Stimulated activated CD4-positive, alpha-beta T cell treated with anti-CD3 and anti-CD28 coated beads, Interleukin-12 subunit alpha, Interleukin-12 subunit beta, amount 100 ng/mL, for 48 hours (primary cell): ENCODE measurements at places on chromosomes 5 and 9.

- DNase-seq, result no peak
These were observed 1.3 kb downstream of the DNAI1 start for GRCh38 chr9:34459941-34460340.

GRCh38 chr5:176817841-176818377 is 7.5 kb downstream of the UNC5A start:
- peak; percentile 22 for DNase-seq

DNA sequence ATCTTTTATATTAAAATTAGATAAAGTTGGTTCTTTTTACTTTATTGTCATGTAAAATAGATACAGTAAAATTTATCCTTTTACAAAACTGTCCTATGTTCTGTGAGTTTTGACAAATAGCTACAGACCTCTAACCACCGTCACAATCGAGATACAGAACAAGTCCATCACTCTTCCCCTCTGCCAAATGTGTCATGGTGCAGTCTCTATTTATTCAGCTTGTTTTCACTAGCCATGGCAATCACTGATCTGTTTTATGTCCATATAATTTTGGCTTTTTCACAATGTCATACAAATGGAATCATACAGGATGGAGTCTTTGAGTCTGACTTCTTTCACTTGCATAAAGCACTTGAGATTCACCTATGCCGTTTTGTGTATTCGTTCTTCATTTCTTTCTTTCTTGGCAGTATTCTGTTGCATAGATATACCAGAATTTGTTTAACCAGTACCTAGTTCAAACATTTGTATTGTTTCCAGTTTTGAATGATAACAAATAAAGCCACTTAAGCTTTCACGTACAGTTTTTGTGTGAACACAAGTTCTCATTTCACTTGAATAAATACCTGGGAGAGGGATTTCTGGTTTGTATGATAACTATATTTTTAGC is 273.2 kb upstream of the MPDZ start:
- DNase-seq, result no peak

- DNase-seq, result no peak
These were observed 114.2 kb downstream of the PRDM6 start for GRCh38 chr5:123203105-123203800.

DNA sequence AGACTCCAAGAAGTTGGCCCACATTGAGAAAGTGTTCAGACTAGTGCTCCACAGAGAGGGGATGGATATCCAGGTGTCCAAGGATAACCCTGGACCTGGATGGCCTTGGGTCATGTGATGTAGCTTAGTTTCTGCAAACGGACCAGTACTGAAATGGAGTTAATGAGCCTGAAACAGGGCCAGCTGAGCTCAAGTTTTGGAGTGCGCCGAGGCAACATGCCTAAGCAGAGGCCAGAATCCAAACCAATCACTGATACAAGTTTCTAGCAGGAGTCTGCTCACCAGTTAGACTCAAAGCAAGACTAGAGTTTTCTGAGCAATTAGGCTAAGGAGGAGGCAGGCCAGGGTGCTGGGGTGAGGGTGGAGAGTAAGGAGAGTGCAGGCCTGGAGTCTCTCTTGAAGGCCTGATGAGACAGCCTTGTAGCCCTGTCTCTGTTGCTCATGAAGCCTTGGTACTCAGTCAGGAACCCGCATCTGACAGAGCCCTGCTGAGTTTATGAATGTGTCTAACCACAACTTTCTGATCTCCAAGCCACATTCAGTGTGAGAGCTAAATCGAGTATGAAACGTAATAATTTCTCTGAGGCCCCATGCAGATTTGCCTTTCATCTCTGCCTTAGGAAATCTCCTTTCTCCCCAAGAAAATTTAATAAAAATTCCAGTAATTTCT is 68.9 kb upstream of the EQTN start:
- peak; percentile 66 for DNase-seq

DNA sequence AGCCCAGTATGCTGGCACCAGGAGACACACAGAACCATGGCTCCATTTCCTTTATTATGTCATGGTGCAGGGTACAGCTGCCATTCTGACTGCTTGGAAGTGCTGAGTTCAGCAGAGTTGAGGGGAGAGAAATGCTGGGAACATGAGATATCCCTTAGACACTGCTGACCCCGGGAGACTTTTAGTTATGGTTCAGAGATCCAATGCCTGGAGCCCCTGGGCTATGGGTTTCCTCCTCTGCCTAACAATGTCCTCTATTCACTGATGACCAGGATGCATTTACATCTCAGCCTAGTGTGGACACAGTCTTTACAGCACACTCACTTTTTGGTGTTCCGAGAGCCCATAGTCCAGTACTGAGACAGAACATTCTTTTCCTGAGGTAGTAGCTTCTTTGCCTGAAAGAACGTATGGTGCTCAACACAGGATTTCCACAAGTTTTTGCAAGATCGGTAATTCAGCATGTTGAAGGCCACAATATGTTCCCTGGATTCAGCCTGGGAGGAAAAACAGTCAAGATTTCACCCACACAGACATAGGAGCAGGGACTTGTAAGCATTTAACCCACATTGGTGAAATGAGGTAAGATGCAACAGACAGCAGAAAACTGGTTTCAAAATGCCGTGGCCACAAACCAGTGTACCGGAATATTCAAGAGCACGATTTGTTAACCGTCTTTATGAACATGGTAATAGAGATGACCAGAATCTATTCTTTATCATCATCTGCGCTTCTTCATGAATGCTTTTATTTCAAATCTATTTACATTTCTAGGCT is 71.3 kb downstream of the PTPN3 start:
- no peak for DNase-seq

- no peak for DNase-seq
These were observed 543.9 kb upstream of the SEMA6A start for GRCh38 chr5:117118499-117118898.

DNA sequence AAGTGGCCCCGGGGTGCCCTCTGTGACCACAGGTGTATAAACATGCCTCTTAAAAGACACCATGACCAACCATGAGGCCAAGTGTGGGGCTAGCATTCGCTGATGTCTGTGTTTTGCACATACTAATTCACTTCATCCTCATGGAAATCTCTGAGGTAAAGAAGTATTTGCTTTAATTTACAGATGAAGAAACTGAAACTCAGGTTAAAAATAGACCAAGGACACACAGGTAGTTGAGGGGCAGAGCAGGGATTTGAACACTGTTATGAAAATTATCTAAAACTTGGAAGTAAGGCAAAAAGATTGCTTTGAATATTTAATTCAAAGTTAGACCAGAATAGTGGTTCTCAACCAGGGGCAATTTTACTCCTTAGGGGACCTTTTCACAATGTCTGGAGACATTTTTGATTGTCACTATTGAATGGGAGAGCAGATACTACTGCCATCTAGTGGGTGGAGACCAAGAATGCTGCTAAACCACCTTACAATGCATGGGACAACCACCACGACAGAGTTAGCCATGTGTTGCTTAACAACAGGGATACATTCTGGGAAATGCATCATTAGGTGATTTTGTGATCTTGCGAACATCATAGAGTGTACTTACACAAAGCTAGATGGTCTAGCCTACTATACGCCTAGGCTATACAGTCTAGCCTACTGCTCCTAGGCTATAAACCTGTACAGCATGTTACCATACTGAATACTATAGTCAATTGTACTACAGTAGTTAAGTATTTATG is 8.0 kb upstream of the FXN start:
- peak; percentile 10 for DNase-seq

DNA sequence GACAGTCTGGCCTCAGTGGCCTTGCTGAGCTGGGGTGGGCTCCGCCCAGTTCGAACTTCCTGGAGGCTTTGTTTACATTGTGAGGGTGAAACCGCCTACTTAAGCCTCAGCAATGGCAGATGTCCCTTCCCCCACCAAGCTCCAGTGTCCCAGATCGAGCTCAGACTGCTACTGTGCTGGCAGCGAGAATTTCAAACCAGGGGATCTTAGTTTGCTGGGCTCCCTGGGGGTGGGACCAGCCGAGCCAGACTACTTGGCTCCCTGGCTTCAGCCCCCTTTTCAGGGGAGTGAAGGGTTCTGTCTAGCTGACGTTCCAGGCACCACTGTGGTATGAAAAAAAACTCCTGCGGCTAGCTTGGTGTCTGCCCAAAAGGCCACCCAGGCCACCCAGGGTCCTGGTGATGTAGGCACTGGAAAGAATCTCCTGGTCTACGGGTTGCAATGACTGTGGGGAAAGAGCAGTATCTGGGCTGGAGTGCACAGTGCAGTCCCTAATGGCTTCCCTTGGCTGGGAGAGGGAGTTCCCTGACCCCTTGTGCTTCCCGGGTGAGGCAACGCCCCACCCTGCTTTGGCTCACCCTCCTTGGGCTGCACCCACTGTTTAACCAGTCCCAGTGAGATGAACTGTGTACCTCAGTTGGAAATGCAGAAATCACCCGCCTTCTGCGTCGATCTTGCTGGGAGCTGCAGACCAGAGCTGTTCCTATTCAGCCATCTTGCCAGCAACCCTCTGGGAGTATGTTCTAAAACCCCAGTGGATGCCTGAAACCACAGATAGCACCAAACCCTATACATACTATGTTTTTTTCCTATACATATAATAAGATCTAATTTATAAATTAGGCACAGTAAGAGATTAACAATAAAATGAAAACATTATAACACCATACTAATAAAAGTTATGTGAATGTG is 95.5 kb downstream of the TMEM161B start:
- DNase-seq, result no peak

DNA sequence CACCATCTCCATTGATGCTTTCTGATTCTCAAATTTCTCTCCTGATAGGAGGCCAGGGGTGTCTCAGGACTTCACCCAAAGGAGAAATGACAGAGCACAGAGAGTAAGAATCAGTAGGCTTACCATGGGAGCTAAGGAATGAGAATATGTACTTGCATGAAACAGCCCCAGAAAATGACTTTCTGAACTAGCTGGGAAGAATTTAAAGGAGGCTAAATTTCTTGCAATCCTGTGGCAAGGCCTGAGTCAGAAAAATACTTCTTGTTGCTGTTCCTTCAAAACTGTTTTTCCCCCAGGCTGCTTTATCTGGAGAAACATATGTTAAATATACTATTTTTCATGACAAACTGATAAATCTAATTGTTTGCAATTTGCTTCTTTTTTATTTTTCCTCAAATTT is 53.4 kb upstream of the FBXL7 start:
- DNase-seq, result no peak

- no peak for DNase-seq
These were observed 174.9 kb upstream of the PUM3 start for GRCh38 chr9:3018691-3019230.

- no peak for DNase-seq
These were observed 22.8 kb upstream of the ABLIM3 start for GRCh38 chr5:149118463-149118862.

DNA sequence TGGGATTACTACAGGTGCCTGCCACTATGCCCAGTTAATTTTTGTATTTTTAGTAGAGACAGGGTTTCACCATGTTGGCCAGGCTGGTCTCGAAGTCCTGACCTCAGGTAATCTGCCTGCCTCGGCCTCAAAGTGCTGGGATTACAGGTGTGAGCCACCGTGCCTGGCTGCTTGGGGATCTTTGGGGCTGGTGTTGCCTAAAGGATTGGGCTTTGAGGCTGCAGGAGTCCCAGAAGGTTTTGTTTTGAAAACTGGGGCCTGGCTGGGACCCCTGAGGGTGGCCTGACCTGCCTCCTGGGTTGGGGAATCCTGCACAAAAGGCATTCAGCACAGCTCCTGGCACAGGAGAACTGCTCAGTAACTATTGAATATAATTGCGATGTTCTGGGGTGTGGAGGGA is 25.1 kb upstream of the SHB start:
- DNase-seq, result no peak

DNA sequence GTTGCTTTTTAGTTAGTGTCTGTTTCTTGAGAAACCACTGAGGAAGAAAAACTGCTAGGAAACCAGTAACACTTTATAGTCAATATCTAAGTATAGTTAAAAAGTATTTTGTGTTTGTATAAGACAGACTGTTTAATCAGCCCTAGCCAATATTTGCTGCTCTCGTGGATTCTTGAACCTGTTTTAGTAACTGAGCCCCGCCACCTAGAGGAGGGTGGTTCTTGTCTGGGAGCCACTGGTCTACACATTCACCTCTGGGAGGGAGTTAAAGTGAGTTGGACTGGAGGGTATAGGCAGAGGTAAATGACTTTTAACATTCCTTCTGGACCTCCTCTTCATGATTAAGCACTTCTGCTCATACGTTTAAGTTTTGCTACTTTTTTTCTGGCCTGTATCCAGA is 117.2 kb downstream of the SPATA31D1 start:
- no peak for DNase-seq

- DNase-seq, result no peak
These were observed 43.5 kb downstream of the SARDH start for GRCh38 chr9:133694686-133695085.

DNA sequence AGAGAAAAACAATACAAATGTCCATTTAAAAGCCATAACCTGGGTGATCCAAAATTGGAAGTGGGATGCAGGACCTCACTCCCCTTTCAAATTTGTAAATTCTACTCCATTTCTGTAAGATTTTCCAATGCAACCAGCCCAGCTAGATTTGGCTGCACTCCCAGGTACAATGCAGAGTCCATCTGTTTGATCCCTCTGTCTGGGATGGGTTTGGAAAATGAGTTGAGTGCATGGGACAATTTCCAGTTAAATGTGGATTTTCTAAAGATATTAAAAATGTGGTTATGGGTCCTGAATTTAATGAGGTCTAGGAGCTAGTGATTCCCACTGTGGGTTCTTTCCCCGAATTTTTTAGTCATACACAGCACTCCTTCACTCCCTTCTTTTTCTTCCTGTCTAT is 104.0 kb upstream of the ATP10B start:
- no peak for DNase-seq

- no peak for DNase-seq
These were observed 6.2 kb upstream of the PDLIM4 start for GRCh38 chr5:132251220-132251725.

GRCh38 chr9:95733741-95734666 is 141.5 kb upstream of the ERCC6L2 start:
- no peak for DNase-seq

GRCh38 chr5:133967698-133968203 is 674 bp downstream of the C5orf15 start:
- no peak for DNase-seq

GRCh38 chr9:128005923-128006322 is 25.1 kb upstream of the EEIG1 start:
- no peak for DNase-seq

DNA sequence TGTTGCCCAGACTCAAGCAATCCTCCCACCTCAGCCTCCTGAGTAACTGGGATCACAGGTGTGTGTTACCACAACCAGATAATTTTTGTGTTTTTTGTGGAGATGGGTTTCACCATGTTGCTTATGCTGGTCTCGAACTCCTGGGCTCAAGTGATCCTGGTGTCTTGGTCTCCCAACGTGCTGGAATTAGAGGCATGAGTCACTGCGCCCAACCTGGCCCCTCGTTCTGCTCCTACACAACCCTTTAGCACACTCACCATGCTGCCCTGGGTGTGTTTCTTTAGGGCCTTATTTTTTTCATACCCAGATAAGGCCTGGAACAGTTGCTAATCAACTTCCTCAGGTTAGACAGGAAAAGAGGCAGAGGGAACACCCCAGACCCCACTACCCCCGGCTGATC is 2.6 kb downstream of the PDZD2 start:
- no peak for DNase-seq

- no peak for DNase-seq
These were observed 3.9 kb upstream of the PLPP1 start for GRCh38 chr5:55538661-55539060.
